Brain pericyte (primary cell): ENCODE measurements at places on chromosomes 13 and 19.

GRCh38 chr13:22220151-22221135 lies 549.6 kb downstream of the FGF9 start:
- no peak for DNase-seq

DNA sequence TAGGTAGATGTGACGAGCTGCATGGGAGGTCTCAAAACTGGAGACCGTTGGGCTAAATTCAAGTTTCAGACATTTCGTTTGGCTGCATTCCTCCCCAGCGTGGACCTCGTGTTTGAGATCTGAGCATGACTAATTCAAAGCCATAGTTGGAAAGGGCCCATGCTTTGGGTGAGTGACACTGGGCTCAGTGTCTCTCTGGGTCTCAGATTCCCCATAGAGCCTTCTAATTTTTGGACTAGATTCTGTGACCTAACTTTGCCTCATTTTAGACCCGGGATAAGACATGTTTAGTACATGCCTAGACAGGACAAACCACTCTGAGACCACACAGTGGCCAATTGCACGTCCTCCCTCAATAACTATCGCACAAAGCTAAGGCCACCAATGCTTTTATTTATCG lies 16.6 kb downstream of the CKM start:
- DNase-seq, result no peak

DNA sequence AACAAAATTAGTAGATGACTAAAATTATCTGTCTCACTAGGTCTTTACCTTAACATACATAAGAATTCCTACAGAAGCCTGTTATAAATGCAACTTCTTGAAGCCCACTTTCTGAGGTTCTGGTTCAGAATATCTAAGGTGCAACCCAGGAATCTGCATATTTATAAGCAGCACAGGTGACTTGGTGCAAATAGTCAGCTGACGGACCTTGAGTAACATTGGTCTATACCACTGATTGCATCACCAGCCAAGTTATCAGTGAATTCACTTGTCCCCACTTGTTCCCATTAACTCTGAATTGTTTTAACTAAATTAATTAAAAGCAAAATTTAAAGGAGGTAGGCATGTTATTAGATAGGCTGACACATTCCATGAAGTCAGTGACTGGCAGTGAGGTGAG lies 109.9 kb downstream of the FRY start:
- no peak for DNase-seq

DNA sequence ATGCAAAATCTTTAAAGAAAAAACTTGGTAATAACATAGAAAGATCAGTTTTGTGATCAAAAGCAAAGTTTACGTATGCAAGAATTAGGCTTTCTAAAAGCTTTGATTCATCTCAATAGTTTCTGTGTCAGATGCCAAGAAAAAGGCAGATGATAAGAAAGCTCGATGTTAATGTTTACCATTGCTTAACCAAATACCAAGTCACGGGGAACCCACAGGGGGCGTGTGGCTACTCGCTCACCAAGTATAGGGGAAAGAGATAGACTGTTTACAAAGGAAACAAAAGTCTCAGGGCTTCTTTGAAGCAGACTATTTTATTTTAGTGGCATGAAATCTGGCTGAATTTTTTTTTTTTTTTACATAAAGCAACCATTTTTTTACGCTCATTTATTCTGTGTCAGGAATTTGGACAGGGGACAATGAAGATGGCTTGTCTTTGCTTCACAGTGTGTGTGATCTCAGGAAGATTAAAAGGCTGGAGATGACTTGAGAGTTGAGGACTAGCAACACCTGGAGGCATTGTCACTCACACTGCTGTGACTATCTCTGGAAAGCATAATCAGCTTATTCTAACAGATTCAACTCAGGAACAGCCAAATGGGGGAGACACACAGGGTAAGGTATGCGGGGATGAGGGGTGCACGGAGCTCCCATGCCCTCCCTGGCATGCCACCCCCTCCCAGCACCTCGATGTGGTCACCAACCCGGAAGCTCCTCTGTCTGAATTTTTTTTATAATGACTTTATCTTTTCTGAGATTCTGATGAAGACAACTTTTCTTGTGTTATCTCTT lies 24.9 kb downstream of the RCBTB1 start:
- peak; percentile 65 for DNase-seq

- DNase-seq, result no peak
Observed at GRCh38 chr19:27868007-27868406, 1344.9 kb downstream of the UQCRFS1 start.

GRCh38 chr19:30236587-30236986 lies 135.6 kb upstream of the ZNF536 start:
- DNase-seq, result no peak

GRCh38 chr19:15629003-15629880 lies 11.5 kb upstream of the CYP4F3 start:
- DNase-seq, result no peak

- no peak for DNase-seq
Observed at GRCh38 chr13:100440751-100441425, 147.7 kb downstream of the GGACT start.

GRCh38 chr13:79385694-79386093 lies 20.4 kb downstream of the RBM26 start:
- DNase-seq, result no peak

- no peak for DNase-seq
Observed at GRCh38 chr19:47331931-47332547, at the start of gene C5AR2. Gene C5AR2 (plus strand): TSS chr19:47332175. CDS start chr19:47340800, 8,625 bp downstream.

DNA sequence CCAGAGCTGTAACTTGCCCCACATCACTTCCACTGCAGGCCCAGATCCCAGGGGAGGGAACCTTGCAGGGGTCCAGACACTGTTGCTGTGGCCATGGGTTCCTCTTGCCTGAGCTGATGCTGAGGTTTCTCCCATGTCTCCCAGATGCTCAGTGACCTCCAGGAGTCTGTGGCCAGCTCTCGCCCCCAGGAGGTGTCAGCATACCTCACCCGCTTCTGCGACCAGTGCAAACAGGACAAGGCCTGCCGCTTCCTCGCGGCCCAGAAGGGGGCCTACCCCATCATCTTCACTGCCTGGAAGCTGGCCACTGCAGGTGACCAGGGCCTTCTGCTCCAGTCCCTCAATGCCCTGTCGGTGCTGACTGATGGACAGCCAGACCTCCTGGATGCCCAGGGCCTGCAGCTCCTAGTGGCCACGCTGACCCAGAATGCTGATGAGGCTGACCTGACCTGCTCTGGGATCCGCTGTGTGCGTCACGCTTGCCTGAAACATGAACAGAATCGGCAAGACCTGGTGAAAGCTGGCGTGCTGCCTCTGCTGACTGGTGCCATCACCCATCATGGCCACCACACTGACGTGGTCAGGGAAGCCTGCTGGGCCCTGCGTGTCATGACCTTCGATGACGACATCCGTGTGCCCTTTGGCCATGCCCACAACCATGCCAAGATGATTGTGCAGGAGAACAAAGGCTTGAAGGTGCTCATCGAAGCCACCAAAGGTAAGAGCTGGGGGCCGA lies 12.1 kb upstream of the SLC25A42 start:
- no peak for DNase-seq

- no peak for DNase-seq
Observed at GRCh38 chr19:29324291-29324680, 111.3 kb upstream of the UQCRFS1 start.

DNA sequence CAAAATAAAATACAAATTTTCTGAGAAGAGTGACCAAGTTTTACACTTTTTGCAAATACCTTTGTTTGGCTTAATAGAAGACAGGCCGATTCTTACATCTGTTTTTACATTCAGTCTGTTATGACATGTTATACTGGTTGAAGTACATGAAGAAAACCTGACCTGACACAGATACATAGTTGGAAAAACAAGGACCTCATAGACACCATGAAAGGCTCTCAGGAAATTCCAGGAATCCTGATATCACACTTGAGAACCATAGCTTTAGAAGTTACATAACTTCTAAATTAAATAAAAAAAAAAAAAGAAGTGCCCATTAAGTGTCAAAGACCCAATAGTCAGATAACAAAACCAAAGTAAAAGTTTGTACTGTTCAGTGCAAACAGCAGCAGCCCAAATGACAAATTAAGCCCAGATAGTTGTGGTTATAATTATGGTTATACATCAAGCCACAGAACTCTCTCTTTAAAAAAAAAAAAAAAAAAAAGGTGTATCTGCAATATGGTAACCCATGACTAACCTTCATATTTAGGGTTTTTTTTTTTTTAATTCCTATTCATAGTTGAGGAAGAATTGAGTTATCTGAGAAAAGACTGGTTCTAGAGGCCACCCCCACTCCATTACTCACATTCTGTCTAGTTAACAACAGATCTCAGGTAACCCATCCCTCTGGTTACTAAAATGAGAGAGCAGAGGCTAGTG lies 19.8 kb downstream of the RBM26 start:
- no peak for DNase-seq

DNA sequence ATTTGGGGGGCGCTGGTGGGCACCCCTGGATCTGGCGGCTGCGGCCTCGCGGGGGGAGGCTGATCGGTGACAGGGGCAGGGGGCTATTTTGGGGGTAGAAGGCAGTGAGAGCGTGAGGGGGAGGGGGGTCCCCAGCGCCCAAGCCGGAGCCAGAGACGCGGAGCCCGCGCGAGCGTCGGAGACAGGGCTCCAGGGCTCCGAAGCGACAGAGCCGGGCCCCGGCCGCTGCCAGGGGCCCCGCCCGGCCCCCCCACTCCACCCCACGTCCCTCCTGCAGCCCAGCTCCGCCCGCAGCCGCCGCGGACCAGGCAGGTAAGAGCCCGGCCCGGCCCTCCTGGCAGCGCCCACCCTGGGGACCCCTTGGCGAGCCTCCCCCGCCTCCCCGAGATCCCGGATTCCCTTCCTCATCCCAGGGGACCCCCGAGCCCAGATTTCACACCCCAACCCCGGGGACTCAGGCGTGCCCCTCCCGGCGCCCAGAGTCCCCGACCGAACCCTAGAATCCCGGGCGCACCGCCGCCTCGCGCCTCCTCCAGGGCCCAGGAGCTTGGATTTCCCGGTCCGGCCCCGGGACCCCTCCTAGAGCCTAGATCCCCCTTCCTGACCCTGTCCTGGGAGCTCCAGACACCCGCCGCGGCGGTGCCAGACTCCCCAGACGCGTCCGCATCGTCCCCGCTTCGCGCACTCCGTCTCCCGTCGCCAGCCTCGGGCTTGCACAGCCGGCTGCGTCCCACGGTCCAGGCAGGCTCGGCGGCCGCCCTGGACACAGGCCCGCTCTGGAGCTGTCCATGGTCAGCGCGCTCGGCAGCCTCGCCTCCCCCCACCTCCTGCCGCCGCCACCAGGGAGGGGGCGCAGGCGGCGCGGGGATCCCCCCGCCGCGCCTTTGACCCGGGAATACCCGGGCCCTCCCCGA lies at the start of gene PPFIA3:
Gene PPFIA3 (plus strand): TSS at position 134 of the 914 bp plus-strand sequence. CDS start 8,330 bp downstream, outside the sequence.
- DNase-seq, result no peak

- DNase-seq, result no peak
Observed at GRCh38 chr19:56312787-56313657, 1.6 kb downstream of the ZSCAN5A start.

DNA sequence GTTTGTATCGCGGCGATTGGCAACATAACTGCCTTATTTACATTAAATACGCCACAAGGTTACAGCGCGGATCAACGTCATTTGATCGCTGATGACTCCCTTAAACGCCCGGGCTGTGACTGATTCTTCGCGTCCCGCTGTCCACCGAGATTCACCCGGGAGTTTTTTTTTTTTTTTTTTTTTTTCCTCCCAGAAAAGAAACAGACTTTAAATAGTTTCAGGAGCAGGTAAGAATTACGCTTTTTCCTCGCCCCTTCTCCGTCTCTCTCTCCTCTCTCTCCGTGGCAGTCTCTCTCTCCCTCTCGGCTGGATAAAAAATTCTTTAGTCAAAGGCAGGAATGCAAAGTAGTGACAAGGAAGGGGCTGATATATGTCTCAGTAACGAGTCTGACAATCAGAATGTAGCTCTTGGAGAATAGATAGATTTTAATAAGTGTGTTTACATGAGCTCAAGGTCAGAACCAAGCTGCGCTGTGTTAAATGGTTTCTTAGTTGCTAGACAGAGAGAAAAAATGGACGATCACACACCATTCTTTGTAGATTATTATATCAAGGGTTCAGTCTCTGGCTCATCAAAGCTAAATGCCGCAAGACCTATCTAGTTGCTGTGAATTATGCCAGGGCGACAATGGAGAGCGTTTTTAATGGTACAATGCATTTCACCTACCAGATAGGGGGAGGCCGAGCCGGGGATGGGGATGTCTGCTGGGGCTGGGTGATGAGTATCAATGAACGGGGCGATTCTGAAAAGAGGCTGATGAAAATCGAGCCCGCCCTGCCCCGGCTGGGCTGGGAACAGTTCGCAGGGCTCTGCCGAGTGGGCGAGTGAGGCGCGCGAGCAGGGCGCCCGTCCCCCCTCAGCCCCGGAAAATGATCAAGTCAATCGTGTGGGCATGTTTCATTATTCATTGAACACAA lies 147.2 kb upstream of the ZNF536 start:
- no peak for DNase-seq

- no peak for DNase-seq
Observed at GRCh38 chr13:50679321-50679720, 164.2 kb downstream of the DLEU7 start.

GRCh38 chr13:23996456-23996855 lies 99.2 kb upstream of the C1QTNF9B start:
- DNase-seq, result no peak

- DNase-seq, result no peak
Observed at GRCh38 chr13:92251671-92252210, 853.3 kb downstream of the GPC5 start.

GRCh38 chr19:46860846-46861690 lies at the start of gene ARHGAP35:
Gene ARHGAP35 (plus strand): TSS chr19:46860997. CDS start chr19:46918676, 57,679 bp downstream.
- no peak for DNase-seq

GRCh38 chr19:4851551-4852290 lies 15.7 kb downstream of the PLIN3 start:
- DNase-seq, result no peak
